ENCODE measurements at places on chromosomes 11 and 22.

DNA sequence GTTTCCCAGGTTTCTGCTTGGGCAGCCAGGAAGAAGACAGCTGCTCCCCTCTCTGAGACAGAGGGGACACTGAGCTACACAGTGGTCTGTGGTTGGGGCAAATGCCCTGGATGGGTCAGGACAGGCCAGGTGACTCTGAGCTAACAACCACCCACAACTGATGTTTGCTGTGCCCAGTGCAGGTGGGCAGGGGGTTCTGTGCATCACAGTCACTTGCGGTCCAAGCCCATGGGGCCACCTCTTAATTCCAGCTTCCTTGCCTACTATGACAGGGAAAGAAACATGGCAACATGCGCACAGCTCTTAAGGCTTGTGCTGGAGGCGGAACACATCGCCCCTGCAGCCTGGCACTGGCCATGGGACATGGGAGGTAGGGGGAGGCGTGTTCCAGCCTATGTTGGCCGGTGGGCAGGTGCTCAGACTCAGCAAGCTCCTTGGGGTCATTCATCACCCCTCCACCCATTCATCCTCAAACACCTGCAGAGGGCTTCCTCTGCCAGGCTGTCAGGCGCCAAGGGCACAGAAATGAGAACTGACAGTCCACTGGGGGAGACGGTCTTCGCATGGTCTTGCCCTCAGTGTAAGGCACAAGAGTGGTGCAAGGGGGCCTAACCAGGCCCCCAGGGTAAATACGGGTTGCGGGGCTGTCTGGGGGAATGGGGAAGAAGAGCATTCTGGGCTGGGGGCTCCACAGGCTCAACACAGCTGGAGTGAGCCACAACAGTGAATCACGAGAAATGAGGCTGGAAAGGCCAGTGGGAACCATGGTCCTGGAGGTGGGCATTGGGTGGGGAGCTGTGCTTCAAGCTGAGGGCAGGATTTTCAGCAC lies 55.6 kb downstream of the ARFGAP3 start:
- DNase-seq, result peak; percentile 48

- DNase-seq, result no peak
These were observed 18.5 kb downstream of the SLC35F2 start for GRCh38 chr11:107840129-107840484.

- DNase-seq, result no peak
These were observed 340.1 kb downstream of the MN1 start for GRCh38 chr22:27461470-27461869.

DNA sequence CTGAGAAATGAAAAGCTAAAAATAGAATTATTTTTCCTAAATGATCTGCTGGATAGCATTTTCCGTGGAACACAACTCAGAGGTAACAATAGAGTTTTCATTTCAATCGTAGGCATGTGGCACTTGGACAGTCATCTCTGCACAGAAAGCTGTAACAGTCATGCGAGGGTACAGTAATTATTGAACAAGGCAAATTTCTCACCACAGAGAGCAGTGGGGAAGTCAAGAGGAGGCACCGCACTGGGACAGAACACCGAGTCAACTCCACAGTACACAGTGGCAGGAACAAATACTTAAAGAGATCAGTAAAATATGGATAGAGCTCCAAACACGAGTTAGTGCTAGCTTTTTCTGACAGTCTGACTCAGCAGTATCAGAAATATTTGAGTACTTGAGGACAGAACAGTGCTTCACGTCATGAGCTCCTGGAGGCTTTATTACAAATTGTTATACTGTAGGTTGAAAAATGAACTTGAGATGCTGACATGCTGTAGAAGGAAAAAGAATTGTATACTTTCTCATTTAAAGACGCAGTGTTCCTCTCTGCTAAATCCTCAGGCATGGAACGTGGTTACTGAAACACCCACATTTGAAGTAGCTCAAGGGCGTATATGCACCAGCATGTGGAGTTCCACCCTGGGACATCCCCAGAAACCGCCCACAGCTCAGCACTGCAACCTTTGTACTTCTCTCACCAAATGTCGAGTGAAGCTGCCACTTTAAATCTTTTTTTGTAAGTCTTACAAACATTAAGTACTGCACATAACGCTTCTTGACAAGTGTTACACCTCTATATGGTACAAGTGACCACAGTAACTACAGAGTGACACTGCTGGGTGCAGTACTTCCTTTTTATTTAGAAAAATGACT lies 27.4 kb upstream of the YPEL1 start:
- DNase-seq, result no peak

DNA sequence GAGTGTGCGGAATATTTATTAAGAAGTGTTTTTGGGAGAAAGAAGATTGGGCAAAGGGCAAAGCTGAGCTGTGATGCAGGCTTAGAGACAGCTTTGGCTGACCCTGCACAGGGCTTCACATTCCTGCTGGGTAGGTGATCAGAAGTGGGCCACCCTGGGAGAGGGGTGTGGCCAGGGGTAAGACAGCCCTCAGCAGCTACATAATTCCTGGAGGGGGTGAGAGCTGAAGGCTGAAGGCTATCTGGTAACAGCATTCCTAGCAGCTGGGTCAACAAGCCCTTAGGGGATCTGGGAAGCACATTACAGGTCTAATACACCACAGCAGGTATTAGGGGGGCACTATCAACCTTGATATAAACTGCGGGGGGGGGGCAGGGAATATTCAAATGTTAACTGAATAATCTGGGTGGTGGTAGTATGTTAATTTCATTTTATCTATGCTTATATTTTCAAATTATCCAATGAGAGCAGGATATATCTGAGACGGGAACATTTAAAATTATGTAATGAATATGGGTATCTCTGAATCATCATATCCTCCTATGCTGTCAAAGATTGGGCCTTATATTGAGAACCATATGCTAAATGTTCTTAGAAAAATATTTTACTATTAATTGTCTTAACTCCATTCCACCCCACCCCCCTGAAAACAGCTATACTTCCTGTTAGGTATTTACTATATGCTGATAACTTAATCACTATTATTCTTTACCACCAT lies 5.9 kb downstream of the OOSP1 start:
- DNase-seq, result no peak

DNA sequence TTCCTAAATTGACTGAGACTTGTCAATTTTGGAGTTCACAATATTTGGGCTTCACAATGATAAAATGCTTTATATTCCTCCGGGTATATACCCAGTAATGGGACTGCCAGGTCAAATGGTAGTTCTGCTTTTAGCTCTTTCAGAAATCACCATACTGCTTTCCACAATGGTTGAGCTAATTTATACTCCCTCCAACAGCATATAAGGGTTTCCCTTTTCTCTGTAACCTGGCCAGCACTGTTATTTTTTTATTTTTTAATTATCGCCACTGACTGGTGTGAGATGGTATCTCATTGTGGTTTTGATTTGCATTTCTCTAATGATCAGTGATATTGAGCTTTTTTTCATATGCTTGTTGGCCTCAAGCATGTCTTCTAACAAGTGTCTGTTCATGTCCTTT lies 21.8 kb downstream of the NARS2 start:
- no peak for DNase-seq

Data from suprapubic skin (tissue), 4 donors.